ENCODE measurements at places on chromosomes 7 and 10.

DNA sequence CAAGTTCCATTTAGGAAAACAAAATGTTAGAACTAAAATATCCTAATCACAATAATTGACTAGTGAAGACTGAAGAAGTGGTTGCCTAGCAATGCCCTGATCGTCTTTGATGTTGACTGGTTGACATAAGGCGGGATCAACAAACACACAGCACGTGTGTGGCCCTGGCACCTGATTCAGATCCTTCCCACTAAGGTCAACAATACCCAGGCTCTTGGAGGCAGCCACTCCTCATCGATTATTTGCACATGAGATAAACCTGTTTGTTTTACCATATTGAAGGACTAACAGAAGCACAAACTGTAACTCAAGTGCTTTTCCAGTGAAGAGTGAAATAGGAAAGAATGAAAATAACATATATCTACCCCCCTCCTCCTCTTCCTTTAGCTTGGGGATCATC, 15.6 kb downstream of the FANK1 start:
- DNase-seq = no peak

GRCh38 chr10:49322371-49323170, 23.6 kb downstream of the C10orf71 start:
- no peak for DNase-seq

DNA sequence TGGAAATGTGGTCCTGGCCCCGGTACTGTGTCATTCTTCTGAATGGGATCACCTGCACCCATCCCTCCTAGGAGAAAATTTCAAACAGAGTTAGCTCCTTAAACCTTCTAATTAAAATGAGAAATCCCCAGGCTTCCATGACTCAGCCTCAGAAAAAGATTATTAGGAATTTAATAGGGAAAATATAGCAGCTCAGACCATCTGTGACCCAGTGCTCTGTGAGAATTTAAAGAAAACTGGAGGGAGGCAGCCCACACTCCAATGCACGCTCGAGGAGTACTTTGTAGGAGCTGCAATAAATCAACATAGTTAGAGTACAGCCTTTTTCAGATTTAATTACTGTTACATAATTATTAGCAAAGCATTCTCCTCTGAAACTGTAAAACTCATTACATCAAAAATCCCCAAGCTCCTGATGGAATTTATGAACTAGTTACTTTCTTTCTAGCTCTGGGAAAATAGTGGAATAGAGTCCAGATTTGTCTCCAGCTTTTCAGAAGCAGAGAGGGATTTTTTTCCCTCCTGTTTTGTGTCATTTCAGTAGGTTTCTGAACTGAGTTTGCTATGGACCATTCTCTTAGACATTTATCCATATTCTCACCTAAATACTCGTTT, 30.1 kb downstream of the NEUROD6 start:
- DNase-seq = no peak

- DNase-seq = no peak
These were observed 1068.9 kb downstream of the TYW1 start for GRCh38 chr7:68065581-68065980.

- DNase-seq = no peak
These were observed 13.0 kb downstream of the OGDHL start for GRCh38 chr10:49749144-49749543.

DNA sequence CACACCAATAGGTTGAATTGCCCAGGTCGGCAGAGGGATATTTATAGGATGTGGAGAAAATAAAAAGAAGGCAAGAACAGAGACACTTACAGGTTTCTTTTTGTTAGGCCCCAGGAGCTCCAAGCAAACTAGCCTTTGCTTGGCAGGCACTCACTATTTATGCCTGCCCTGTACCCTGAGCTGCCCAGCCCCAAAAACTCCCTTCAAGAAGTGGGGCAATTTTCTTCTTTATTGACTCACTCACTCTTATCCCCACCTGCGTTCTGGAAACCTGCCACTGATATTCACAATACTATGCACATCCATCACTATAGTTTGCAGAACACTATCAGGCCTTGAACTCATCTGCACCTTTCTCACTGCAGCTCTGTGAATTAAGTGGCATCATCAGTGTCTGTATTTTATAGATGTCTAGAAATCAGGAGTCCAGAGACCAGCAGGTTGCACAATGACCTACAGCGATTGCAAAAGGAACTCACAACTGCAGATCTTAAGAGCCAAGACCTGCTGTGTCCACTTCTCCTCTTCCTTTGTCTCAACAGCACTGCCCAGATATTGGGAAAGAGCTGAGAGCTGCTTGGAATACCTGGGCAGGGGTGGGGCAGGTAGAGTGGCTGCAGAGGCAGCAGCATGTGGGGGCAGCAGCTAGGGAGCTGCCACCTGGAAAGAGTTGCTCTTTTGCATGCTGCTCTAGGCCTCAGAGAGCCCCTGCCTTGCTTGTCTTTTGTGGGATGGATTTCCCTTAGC, at the start of gene SFTPD:
Gene SFTPD, minus strand, starts transcription at position 130 of the 747 bp plus-strand sequence. CDS start 2,446 bp downstream, outside the sequence.
- peak; percentile 36 for DNase-seq

GRCh38 chr10:99427566-99428190, 2.7 kb downstream of the GOT1 start:
- DNase-seq = no peak

- DNase-seq = no peak
These were observed 73.2 kb downstream of the PPP1R9A start for GRCh38 chr7:94980418-94981142.
